ENCODE measurements at places on chromosomes 3 and 15.

DNA sequence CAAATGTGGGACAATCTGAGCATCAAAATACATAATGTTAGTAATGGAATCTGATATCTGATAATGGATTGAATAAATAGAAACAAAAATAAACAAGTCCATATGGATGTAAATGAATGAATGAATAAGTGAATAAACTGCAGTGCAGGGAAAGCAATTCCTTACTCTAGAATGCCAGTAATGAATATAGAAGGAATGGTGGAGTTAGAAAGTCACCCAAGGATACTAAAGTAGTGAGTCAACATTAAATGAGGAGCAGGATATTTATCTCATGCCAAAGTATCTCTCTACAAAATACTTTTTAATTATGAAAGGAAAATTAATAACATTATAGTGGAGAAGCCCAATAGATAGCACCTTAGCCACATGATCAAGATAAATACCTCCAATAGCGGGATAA, 300.3 kb downstream of the FEZF2 start:
- no peak for DNase-seq

- DNase-seq = no peak
These were observed 465.2 kb upstream of the TGFBR2 start for GRCh38 chr3:30141178-30141581.

DNA sequence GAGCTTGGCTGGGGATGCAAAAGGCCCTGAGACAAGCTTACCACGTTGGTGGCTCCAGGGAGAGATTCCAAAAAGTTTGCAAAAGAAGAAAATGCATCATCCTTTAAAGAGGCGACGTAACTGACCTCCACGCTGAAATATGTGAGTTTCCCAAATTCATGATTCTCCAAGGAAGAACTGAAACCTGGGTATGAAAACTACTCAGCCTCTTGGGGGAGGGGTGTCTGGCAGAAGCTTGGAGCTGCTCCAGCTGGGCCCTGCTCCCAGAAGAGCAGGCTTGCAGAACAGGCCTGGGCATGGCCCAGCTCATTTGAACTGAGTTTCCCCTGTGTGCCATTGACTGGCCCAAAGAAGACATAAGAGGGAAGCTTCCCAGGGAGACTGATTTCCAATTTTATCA, 20.5 kb downstream of the CPN2 start:
- DNase-seq = no peak

DNA sequence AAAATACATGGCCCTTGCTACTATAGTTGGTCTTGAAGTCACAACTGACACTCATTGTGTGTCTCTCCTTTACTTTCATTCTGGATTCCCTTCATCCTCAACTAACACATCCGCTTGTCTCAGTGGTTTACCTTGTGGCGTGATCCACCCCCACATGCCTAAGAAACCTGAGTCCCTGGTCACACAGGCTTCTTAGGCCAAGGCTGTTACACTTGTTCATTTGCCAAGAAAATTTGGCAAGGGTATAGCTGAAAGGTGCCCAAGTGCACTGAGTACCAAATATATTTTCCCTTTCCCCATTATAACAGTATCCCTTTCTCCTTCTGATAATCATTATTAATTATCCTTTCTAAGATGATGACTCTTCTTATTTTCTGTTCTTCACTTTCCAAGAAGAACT, 207.6 kb upstream of the STAC start:
- DNase-seq = no peak

- DNase-seq = no peak
These were observed 55.4 kb upstream of the SPPL2A start for GRCh38 chr15:50820808-50821382.

Data from hematopoietic multipotent progenitor cell (in vitro differentiated cells).